IgD-negative memory B cell (primary cell): ENCODE measurements at places on chromosomes 2 and 18. TPM values are rescaled to one million over a fixed set of nuclear protein-coding genes. Genes with fewer than 3 reads are reported as not detected.

Gene GNLY
- polyA plus RNA-seq: 64.8 TPM

Gene IL1B
- not detected for polyA plus RNA-seq

Gene ADD2
- polyA plus RNA-seq: 17.3 TPM

Gene TOGARAM2
- polyA plus RNA-seq: 0.28 TPM

Gene ERMN
- 0.08 TPM for polyA plus RNA-seq

Gene DTNA
- not detected for polyA plus RNA-seq

Gene FLACC1
- polyA plus RNA-seq: 0.64 TPM

Gene RIT2
- polyA plus RNA-seq: not detected

Gene CRYBA2
- not detected for polyA plus RNA-seq

Gene NR4A2
- polyA plus RNA-seq: 22.7 TPM

Gene ATP6V1C2
- 0.30 TPM for polyA plus RNA-seq

Gene ALPI
- polyA plus RNA-seq: not detected

Gene ALPP
- not detected for polyA plus RNA-seq

Gene RBFA
- 17.5 TPM for polyA plus RNA-seq

Gene RSAD2
- polyA plus RNA-seq: 3.3 TPM

Gene GPD2
- 6.5 TPM for polyA plus RNA-seq

Gene CFAP210
- polyA plus RNA-seq: not detected

Gene NTSR2
- not detected for polyA plus RNA-seq

Gene PTPRN
- not detected for polyA plus RNA-seq

Gene TEKT4
- polyA plus RNA-seq: not detected

Gene TTC39C
- 21.9 TPM for polyA plus RNA-seq

Gene DSG1
- not detected for polyA plus RNA-seq

Gene LIMS2
- polyA plus RNA-seq: 35.1 TPM

Gene CBLN2
- not detected for polyA plus RNA-seq

Gene ARHGEF33
- polyA plus RNA-seq: not detected

Gene TGFBRAP1
- polyA plus RNA-seq: 23.2 TPM

Gene ACAA2
- 41.7 TPM for polyA plus RNA-seq

Gene OSBPL6
- polyA plus RNA-seq: not detected

Gene PDE1A
- not detected for polyA plus RNA-seq

Gene SPTBN1
- polyA plus RNA-seq: 57.8 TPM

Gene RAD51AP2
- not detected for polyA plus RNA-seq

Gene HOXD1
- polyA plus RNA-seq: not detected

Gene PTPRM
- polyA plus RNA-seq: 0.61 TPM

Gene VWC2L
- polyA plus RNA-seq: not detected

Gene CYS1
- polyA plus RNA-seq: not detected

Gene TGFA
- polyA plus RNA-seq: 0.06 TPM

Gene SLC8A1
- not detected for polyA plus RNA-seq

Gene HOXD13
- polyA plus RNA-seq: not detected

Gene MGAT4A
- polyA plus RNA-seq: 54.6 TPM

Gene CGREF1
- polyA plus RNA-seq: not detected

Gene SGPP2
- 3.1 TPM for polyA plus RNA-seq

Gene BABAM2
- polyA plus RNA-seq: 57.9 TPM

Gene EFEMP1
- polyA plus RNA-seq: not detected
